Esophagus squamous epithelium (tissue), 5 donors: ENCODE measurements at places on chromosomes 5 and 9.

- no peak for DNase-seq
Measured at GRCh38 chr5:140633021-140633471, at the start of gene CD14. CD14 (minus strand) TSS chr5:140633175; CDS start chr5:140633071, 104 bp downstream.

DNA sequence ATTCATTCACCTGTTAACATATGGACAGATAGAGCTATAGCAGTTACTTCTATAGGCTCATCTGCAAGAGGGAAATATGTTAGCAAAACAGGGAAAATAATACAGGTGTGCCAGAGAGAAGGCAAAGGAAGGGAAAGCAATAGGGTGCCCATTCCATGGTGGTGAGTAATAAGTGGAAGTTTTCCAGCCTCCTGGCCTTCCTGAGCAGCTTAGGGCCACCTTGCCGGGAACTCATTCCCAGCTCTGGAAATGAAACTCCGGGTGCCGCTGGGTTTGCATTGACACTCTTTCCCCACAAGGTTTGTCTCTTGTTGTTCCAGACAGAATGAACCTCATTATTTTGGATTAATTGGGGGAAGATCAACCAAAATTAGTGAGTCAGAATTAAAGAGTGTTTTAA lies 58.4 kb downstream of the SLC1A3 start:
- no peak for DNase-seq

GRCh38 chr5:142015781-142016533 lies 3.1 kb upstream of the GNPDA1 start:
- DNase-seq, result no peak

DNA sequence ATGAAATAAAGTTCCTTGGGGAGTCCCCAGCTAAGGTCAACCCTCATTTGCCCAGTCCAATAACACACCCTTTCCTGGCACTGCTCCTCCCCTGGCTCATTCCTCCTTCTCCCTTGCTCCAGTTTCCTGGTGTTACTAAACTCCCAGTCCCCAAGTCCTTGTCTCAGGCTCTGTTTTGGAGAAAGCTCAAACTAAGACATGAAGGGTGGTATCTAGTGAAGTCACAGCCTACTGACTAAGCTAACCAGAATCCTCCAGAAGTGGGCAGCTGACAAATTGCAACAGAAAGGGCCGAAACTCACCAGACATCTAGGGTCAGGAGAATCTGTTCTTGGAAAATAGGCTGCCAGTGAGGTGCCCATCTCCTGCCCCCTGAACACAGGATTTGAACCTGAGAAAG lies 118.7 kb upstream of the NEK6 start:
- no peak for DNase-seq

GRCh38 chr5:42760426-42760825 lies 3.8 kb downstream of the CCDC152 start:
- no peak for DNase-seq

GRCh38 chr9:107274953-107275422 lies 8.1 kb upstream of the RAD23B start:
- no peak for DNase-seq

GRCh38 chr9:106700676-106701075 lies 162.3 kb upstream of the ZNF462 start:
- no peak for DNase-seq

- no peak for DNase-seq
Measured at GRCh38 chr5:80103371-80103770, 68.2 kb downstream of the THBS4 start.

DNA sequence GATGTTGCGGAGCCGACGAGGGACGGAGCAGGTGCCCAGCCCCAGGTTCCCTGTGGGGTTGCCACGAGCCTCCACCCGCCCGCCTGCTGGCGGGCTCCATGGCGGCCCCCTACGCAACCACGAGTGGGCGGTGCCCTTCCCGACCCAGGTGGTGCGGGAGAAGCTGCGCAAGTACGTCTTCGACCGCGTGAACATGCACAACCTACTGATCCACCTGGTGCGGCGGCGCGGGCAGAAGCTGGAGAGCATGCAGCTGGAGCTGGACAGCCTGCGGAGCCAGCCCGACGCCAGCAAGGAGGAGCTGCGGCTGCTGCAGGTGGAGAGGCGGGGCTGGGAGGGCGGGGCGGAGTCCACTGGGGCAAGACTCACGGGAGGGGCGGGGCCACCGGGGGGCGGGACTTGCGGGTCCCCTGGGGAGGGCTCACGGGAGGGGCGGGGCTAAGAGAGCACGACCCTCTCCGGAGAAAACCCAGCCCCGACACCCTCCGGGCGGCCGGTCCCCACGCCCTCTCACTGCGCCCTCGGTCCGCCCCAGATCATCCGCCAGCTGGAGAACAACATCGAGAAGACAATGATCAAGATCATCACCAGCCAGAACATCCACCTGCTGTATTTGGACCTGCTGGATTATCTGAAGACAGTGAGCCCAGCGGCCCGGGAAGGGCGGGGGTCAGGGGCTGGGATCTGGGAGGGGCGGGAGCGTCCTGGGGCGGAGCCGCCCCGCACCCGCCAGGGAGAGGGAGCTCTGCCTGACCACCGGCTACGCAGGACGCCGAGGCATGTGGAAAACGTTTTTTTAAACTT lies 3.9 kb downstream of the CCDC183 start:
- DNase-seq, result no peak

DNA sequence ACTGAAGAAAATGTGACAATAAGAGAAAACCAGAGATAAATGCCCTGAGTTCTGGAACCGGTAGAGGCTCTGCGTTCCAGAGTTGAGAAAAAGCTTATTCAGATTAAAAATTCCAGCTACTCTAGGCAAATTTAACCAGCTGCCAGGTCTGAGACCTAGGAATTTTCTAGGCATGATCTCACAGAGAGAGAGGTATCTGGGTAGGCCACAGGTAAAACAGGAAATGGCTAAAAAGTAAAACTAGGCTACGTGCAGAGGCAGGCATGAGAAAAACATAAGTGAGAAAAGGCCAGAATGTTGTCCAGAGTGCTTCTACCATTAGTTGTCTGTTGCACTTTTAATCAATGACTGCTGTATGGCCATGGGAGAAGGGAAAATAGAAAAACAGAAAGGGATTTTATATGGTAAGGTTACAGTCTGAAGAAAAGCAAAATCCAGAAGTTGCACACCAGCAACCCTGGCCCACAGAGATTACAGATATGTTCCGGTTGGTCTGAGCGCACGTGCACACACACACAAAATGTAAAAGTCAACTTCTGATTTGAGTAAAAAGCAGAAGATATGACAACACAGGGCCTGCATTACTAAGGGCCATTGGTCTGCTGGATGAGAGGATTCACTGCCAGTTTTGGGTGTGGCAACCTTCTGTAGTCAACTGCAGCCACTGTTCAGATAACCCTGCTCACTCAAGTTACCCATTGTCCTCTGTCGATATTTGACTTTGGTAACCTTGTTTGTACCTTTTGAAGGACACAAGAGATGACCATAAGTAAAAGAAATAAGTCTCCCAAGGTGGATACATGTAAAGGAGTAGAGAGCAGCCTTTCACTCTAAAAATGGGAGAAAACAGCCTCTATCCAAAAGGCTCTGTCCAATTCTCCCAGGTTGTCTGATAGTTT lies 266.0 kb downstream of the DTWD2 start:
- DNase-seq, result no peak

- DNase-seq, result no peak
Measured at GRCh38 chr5:144048259-144048856, 122.1 kb downstream of the YIPF5 start.

GRCh38 chr9:135023786-135024405 lies 63.6 kb upstream of the OLFM1 start:
- DNase-seq, result no peak

- DNase-seq, result no peak
Measured at GRCh38 chr5:134153657-134154056, 23.1 kb downstream of the SKP1 start.

DNA sequence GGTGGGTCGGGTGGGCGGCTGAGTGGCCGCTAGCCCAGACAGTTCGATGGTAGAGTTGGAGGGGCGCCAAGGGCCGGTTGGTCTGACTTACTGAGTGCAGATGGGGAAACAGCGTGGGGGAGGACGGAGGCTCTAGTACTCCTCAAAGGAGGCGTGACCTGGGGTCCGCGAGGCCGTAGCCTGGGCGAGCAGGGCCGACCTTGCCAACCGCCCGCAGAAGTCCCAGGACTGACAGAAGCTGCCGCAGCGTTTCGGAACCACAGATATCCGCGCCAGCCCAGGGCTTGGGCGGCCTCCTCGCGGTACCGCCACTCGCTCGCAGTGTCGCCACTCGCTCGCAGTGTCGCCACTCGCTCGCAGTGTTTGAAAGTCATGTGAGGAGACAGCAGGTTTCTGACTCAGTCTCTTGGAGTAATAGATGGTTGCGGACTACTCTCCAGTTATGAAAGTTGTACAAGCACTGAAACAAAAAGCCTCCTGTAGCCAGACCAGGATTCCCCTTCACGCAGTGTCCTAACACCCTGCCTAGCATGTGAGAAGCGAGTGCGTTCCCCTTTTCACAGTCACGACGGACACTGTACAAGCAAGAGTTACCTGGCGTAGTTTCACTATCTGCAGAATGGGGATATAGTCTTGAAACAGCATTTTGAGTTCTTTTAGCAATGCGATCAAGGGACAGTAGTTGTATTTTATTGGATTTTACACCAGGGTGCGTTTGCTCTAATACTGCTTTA lies 674 bp downstream of the TMEM38B start:
- peak; percentile 9 for DNase-seq

DNA sequence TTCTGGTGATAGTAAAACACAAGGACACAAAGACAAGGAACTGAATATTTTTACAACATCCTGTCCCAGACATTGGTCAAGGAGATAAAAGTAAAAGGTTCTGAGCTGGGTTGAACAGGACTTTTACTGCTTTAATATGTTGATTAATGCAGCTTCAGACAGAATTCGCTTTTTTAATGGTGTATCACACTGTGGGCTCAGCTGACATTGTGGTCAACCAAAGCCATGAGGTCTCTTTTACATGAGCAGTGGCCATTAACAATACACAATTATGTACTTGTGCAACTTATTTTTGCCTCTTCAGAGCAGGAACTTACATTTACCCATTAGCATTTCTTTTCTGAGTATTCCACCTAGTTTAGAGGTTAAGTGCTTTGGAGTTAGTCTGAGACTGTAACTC lies 22.8 kb upstream of the ERBIN start:
- no peak for DNase-seq

DNA sequence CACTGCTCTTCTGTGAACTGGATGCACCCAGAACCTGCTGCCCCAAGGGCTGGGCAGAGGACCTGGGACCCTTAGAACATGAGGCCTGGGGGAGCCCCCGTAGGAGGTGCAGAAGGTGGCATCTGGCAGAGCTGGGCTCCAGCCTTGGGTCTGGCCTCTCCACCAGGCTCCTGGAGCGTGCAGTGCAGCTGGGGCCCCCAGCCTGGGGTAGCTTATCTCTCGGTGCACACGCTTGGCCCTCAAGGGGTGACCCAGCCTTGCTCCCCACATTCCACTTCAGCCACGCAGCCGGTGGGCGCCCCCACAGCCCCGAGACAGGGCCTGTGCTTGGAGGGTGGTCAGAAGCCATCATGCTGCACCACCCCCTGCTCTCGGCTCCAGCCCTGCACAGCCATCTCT lies 5.6 kb upstream of the NR5A1 start:
- no peak for DNase-seq

DNA sequence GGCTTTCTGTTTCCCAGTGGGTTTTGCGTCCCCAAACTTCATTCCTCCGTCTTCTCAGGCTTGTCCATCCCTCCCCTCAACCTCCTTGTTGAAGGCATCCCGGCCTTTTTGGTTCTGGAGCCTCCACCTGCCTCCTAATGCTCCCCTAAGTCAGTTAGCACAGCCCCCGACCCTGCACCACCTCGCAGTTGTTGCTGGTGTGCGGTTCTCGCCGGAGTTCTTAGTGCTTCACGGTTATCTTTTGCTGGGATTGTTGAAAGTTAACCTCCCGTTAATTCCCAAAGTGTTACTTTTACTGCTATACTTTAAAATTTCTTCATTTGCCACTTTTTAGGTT lies 447 bp downstream of the UBLCP1 start:
- no peak for DNase-seq

- DNase-seq, result no peak
Measured at GRCh38 chr5:93596676-93597490, 13.9 kb downstream of the NR2F1 start.

DNA sequence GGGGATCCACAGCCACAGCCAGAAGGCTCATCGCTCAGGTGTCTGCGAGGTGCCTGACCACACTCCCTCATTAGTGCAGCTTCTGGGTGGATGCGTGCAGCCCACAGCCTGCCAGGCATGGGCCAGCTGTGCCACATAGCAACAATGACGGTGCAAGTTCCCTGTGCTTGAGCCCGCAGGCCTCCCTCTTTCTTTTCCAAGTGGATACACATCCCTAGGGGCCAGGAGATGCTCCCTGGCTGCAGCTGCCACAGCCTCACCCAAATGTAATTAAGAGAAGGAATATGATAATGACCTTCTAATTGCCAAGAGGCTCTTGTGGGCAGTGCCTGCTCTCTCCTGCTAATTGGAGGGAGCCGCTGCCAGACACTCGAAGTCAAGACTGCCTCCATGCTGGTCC lies 116.0 kb upstream of the PPP1R26 start:
- no peak for DNase-seq

DNA sequence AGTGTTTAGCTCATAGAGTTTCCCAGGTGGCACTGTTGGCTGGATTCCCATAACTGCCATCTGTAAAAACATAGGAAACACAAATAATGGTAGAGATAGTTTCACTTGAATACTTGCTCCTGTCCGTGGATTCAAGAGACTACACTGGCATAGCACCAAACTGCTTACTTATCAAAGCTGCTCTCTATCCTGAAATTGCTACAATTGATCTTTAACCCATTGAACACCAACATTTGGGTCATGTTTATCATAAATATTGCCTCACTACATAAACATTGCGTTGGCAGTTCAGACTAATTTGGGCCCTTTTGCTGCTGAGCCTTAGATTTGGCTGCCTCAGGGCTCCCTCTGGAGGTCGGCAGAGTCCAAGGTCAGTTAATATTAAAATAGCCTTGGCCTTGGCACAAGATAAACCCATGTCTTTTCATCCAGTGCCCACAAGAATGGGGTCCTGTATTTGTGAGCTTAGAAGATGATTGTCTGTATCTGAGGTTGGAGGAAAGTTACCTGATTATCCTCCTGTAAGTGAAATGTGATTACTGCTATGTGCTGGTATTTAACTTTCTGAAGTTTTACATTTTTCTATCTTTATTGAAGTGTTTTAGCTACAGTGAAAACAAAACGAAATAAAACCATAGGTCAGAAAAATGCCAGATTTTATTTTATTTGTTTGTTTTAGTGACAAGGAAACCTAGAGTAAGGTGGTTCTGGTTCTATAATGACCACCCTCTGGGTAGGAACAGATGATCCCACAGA lies 4.0 kb upstream of the RANBP3L start:
- no peak for DNase-seq

- no peak for DNase-seq
Measured at GRCh38 chr9:14318934-14319580, 5.1 kb upstream of the NFIB start.

GRCh38 chr9:84154320-84154719 lies 173.7 kb downstream of the RMI1 start:
- DNase-seq, result no peak
